ENCODE measurements at places on chromosomes 5 and 9. TPM values are rescaled to one million over a fixed set of nuclear protein-coding genes. Genes with fewer than 3 reads are reported as not detected.
A peak's percentile ranks its signal among the peaks of the same experiment; 100 is the strongest.

Gene TMEFF1
- not detected for total RNA-seq

DNA sequence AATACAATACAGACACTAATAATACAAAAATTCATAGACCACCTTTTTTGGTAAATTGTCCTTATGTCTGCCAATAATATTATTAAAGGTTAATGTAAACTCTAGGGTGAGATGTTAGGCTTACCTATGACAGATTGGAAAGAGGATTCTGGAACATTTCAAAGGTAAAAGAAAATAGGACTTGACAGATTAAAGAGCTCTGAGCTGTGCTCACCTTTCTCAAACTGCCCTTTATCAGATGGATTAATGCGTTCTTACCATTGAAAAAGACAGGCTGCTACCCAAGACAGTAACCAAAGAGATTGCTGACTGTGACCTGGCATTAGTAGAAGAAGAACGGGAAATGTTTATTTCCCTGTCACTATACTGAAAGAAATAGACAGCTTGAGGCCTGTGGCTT, 156.1 kb upstream of the MRPS30 start:
- H3K27me3 ChIP-seq: no peaks in the 10 kb centered on the region
- H3K4me1 ChIP-seq: no peaks in the 10 kb centered on the region
- DNase-seq: no peak
- no peak overlapping the region for H3K4me3 ChIP-seq
- no peaks in the 10 kb centered on the region for H3K36me3 ChIP-seq

Gene ACER2
- total RNA-seq: 3.9 TPM

Gene ARPC5L
- total RNA-seq: 70.2 TPM

DNA sequence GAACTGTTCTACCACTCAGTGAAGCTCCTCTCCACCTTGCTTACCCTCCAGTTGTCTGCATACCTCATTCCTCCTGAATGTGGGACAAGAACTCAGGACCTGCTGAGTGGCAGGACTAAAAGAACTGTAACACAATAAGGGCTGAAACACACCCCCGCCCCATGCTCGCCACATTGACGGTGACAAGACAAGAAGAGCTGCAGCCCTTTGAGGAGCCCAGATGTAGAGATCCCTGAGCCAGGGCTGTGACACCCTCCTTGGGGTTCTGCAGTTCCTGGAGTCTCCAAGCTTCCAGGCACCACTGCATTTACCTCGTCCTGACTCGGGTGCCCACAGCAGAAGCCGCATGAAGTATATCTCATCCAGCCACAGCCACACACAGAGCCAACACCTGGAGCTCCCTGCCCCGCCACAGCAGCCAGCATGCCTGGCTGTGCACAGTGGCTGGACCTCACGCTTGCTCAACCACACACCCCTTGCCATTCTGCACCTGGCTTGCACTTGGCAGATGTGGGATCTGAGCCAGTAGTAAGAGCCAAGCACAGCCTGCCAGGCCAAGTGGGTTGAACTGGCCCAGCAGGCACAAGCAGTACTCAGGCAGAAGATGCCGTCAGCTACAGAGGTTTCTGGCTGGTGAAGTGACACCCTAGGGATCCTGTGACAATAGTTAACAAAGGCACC, 166.1 kb downstream of the RNF180 start:
- H3K4me1 ChIP-seq: no peaks in the 10 kb centered on the region
- H3K36me3 ChIP-seq: no peaks in the 10 kb centered on the region
- H3K4me3 ChIP-seq: no peak overlapping the region
- DNase-seq: no peak
- no peak overlapping the region for H3K27ac ChIP-seq
- H3K27me3 ChIP-seq: no peaks in the 10 kb centered on the region

DNA sequence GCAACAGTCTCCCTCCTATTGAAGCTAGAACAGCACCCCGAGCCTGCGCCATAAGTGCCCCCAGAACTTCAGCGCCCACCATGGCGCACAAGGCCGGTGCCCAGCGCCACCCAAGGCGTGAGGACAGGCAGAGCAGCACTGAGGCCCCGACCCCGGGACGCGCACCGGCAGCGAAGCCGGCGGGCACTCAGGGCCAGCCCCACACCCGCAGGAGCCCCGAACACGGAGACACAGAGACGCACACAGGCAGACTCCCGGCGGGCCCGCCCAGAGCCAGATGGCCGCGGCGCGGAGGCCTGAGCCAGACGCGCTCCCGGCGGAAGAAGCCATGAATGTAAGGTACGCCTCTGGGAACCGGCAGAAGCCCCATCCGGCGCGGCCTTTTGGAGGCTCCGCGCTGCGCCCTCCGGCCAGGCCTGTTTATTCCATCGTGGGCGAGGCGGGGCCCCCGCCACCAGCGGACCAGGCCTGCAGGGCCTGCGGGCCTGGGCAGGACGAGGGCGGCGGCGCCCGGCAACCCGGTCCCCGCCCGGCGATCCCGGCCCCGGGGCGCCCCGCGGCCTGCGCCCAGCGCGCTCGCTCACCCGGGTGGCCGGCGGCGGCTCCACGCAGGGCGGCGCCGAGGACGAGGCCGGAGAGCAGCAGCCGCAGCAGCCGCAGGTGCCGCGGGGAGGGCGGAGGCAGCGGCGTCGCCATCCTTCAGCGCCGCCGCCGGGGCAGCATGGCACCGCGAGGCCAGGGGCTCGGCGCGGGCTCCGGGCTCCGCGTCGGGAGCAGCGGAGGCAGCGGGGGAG, 486 bp downstream of the NPDC1 start:
- no peak overlapping the region for H3K27ac ChIP-seq
- peaks cover 31% of the 10 kb centered on the region for H3K27me3 ChIP-seq
- H3K4me1 ChIP-seq: peaks cover 10% of the 10 kb centered on the region
- DNase-seq: no peak
- H3K4me3 ChIP-seq: peak overlapping the region; percentile 71

Gene DIRAS2
- total RNA-seq: not detected

Data from activated naive CD8-positive, alpha-beta T cell treated with anti-CD3 and anti-CD28 coated beads, Interleukin-2, amount 10 ng/mL, durations not matched to agents 7 days and 5 days (primary cell).